Activated effector memory CD4-positive, alpha-beta T cell treated with Interleukin-2 at 50 U/mL for 16 hours (primary cell): ENCODE measurements at places on chromosomes 3 and 15.

- DNase-seq = peak; percentile 80
Measured at GRCh38 chr15:90934256-90934948, 683 bp upstream of the UNC45A start.

GRCh38 chr15:101651554-101652097 lies 555 bp downstream of the TM2D3 start:
- no peak for DNase-seq

DNA sequence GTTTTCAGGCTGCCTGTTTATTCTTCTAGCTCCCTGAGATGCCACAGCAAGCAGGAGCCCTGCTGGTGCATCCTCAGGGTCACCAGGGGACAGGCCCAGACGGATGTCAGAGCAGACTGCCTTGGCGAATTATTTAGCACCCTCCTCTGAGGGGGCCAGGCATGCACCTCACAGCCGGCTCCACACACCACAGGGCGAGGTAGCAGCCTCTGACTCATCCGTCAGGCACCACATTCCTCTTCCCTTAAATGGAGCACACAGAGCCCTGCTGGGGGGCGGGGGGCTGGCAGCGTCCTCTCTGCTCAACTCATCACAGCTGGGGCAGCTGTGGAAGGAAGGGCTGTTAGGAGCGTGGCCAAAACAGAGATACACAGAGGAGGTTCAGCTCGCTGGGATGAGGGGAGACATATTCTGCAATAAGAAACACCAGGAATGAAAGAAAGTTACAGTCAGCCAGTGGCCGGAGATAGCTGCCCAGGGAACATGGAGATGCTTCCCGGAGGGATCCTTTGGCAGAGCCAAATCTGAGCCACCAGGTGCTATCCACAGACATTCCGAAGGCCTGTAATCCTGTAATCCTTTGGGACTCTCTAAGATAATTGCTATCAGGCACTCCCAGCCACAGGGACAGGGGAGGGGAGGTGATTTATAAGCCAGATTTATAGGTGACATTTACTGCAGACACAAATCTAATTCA lies 13.9 kb upstream of the PRICKLE2 start:
- no peak for DNase-seq

DNA sequence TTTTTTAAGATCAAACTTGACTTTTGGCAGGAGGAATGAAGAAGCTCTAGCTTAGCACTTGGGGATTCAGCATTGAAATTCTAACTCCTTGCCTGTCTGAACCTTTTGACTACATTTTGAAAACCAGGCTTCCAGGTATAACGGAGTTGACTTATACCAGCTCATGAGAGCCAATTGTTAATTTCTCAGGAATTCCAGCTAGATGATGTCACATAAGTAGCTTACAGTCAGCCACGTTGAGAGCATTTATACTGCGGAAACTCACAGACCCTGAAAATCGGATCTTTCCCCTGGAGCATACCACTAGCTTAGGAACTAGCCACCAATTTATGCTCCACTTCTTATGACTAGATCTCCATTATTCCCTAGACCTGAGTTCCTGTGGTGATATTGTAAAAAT lies 321.4 kb upstream of the DPH6 start:
- no peak for DNase-seq

- DNase-seq = no peak
Measured at GRCh38 chr3:141539431-141540187, 52.8 kb downstream of the RASA2 start.

DNA sequence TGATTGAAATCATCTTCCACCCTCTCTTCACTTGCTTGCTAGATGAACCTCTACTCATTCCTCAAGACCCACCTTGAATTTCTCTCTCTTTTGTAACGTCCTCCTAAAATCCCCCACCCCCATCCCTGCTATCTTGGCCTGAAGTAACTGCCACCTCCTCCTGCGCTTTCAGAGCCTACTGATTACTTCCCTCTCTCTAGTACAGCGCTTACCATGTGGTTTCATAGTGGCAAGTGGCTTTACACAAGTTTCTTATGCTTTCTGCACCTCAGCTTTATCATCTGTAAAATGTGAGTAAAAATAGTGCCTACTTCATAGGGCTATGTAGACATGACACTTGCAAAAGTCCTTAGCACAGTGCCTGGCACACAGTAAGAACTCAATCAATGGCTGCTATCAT lies 28.7 kb upstream of the DAZL start:
- no peak for DNase-seq

- peak; percentile 92 for DNase-seq
Measured at GRCh38 chr15:45198337-45199135, 10.8 kb upstream of the SHF start.

DNA sequence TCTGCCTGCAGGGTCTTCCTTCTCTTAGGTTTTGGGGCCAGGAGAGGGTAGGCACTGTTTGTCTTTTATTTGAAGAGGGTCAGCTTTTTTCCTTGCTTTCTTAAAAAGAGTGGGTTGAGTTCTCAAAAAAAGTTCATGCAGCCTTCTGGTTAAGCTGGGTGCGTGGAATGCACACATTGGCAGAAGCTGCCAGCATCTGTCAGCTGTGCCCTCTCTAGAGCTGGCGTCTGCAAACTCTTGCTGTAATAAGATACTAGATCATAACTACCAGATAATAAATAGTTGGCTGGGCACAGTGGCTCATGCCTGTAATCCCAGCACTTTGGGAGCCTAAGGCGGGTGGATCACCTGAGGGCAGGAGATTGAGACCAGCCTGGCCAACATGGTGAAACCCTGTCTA lies 373.4 kb downstream of the OCA2 start:
- DNase-seq = no peak

DNA sequence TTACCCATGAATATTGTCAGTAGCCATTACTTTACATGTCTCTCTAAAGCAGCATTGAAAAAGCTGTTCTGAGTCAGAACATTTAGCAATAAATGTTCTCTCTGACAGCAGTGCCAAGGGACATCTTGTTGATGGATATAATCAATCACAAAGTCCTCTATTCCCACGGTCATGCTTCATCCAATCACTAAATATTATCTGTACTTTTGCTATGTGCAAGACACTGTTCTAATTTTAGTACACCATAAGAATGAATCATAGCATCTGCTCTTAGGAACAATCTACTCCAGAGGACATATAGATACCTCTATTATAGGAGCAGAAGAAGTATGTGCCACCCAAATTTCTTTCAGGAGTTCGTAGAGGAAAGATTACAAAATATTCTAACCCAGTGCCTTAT lies 142.5 kb upstream of the MBNL1 start:
- no peak for DNase-seq

DNA sequence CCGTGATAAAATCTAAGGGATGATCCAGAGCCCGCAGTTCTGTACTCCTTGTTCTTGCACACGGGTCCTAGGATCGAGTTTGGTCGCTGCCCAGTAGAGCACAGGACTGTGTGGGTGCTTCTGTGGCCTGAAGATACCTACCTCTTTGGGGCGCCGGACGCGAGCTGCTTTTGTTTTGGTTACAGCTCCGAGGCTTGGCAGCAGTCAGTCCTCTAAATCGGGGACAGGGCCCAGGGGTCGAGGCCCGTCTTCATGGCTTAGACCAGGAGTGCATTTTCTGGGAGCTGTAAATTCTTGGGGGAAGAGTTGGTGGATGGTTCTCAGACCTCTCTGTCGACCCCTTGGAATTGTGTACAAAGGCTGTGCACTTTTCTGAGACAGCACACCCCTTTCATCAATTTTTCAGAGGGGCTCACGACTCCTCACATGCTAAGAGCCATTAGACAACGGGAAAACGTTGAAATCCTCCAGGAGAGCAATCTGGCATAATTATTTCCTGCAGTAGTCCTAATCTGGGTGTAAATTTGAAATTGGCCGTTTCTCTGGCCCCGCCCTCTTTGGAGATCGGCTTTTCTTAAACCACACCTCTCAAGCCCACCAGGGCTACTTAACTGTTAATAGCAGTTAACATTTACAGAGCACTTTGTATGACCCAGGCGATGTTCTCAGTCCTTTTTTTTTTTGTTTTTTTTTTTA lies 928 bp downstream of the CEP97 start:
- DNase-seq = peak; percentile 13

DNA sequence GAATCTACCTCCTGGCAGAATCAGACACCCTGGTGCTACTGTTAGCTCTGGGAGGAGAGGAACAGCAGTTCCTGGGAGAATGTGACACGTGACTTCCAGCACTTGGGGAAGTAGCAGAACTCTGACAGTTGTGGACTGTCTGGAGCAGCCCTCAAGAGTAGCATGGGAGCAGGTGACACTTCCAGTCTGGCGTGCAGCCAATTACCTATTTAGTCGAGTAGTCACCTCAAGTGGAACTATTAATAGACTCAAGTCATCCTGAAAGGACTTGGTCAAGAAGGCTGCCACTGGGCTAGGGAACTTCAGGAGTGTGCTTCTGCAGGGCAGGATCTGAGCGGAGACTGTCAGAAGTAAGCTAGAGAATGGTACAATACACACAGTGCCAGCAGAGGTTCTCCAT lies 62.3 kb downstream of the MTHFS start:
- DNase-seq = no peak

- DNase-seq = no peak
Measured at GRCh38 chr3:52787246-52787645, 7.3 kb upstream of the ITIH3 start.

DNA sequence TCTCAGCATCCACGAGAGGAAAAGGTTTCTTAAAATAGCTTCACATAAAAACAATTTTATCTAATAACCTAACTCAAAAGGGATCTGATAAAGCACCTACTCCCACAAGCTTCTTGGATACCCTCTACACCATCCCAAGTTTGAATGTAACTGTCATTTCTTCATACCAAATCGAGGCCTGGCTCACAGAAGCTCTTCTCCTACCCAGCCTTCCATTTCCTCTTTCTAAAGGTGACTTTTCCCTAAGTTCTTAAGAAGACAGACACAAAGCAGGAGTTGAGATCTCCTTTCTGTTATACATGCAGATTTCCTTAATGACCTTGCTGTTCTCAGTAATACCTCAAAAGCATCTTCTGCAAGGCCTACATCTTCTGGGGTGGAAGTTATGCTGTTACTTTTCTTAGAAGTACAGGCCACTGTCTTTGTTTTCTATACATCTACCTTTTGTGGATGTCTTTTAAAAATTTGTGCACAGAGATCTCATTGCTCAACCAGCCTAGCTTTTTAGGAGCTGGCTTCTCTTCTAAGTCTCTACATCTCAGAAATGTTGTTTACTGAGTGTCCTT lies 3.4 kb upstream of the LRRIQ4 start:
- no peak for DNase-seq

- DNase-seq = no peak
Measured at GRCh38 chr3:98733812-98734281, 29.3 kb upstream of the ST3GAL6 start.

DNA sequence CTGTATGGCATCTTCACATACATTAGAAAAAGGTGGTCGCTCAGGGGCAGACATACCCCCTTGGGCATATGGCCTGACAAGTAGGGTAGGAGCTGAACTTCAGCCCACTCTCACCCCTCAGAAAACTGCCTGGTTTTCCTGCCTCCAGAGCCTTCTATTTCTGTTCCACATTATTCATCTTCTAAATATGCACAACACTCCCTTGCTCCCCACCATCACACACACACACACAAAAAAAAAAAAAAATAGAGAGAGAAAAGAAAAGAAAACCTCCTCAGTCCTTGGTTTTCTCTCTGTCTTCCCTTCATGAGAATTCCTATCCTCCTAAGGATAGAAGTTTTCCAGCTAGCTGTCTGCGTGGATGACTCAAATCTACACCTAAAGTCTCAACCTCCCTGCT lies 5.6 kb upstream of the ROPN1 start:
- no peak for DNase-seq

DNA sequence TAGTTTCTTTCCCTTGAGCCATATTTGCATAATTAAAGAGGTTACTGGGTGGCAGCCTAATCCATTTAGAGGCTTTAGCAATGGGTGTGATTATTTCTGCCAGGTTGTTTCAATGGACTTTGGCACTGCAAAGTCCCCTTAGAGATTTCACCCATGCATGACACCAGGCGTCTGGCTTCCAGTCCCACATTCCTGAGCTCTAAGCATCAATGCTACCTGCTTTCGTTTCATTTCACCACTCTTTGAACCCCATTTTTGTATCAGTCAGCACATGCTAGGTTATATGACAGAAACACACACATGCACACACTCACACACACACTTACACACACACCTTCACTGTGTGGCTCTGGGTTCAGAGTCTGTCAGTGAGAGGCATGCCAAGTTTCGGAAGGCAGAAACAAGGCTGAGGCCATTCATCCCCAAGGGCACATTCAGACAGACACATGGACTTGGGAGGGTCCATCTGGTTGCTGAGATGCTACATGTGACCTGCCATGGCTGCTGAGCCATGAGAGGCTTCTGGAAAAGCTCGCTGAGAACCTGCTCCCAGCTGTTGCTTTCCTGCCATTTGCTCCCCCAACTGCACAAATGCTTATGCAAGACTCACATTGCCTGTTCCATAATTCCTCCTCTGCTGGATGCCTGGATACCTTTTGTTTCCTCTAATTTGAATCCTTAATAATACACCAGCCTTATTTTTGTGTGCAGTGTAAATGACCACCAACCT lies 354.1 kb downstream of the GABRG3 start:
- no peak for DNase-seq

- DNase-seq = no peak
Measured at GRCh38 chr3:53612508-53612907, 118.1 kb downstream of the CACNA1D start.

DNA sequence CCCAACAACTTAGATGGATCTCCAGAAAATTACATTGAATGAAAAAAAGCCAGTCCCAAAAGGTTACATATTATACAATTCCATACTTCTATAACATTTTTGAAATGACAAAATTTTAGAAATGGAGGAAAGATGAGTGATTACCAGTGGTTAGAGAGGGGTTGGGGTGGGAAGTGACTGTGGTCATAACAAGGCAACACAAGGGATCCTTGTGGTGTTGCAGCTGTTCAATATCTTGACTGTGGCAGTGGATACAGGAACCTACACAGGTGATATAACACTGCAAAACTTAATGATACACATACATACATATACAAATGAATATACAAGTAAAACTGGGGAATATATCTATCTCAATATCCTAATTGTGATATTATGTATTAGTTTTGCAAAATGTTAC lies 9.6 kb downstream of the GOLGB1 start:
- DNase-seq = no peak

- no peak for DNase-seq
Measured at GRCh38 chr15:50418041-50418583, 6.1 kb upstream of the USP8 start.

- no peak for DNase-seq
Measured at GRCh38 chr15:51172193-51172592, 77.5 kb upstream of the TNFAIP8L3 start.

DNA sequence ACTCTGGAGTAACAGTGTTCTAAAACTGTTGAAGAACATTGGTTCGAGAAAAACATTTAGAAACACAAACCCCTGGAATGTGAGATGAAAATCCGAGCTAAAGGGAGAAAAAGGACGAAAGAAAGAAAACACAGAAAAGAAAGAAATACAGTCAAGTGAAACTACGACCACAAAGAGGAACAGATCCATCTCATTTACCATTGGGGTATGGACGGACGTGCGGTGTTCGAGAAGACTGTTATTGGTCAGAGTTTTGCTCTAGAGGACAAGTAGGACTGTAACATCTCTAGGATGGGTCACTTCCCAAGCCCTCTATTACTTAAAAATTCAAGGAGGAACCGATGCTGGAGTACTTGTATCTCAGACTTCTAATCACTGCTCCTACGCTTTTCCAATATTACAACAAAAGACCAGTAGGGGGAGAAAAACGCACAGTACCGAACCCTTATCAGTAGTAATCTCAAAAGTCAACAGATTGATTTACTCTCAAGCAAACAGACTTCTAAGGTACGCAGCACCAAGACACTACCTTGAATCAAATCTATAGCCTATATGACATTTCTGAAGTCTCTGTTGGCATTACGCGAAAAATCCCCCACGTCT lies 1.1 kb upstream of the PIK3CA start:
- DNase-seq = no peak

- DNase-seq = no peak
Measured at GRCh38 chr3:13457593-13457992, 22.5 kb upstream of the HDAC11 start.
